Caco-2 (cell line): ENCODE measurements at places on chromosomes 11 and 22. TPM values are rescaled to one million over a fixed set of nuclear protein-coding genes. Genes with fewer than 3 reads are reported as not detected.

DNA sequence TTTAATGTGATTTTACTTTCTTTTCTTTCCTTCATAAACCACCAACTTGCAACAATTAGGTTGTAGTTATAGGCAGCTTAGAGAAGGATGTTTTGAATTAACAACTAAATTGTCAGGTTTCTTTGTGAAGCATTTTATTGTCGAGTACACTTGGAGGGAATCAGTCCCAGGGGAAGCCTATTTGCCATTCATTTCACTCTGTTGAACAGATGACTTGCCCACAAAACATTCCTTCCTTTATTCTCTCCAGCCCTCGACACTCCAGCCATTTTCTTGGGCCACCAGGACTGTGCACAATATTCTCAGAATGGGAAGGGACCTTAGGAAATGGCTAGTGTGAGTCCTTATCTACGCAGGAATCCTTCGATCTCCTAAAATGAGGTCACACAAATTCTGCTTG, 620.6 kb downstream of the SOX6 start:
- DNase-seq, result no peak

DNA sequence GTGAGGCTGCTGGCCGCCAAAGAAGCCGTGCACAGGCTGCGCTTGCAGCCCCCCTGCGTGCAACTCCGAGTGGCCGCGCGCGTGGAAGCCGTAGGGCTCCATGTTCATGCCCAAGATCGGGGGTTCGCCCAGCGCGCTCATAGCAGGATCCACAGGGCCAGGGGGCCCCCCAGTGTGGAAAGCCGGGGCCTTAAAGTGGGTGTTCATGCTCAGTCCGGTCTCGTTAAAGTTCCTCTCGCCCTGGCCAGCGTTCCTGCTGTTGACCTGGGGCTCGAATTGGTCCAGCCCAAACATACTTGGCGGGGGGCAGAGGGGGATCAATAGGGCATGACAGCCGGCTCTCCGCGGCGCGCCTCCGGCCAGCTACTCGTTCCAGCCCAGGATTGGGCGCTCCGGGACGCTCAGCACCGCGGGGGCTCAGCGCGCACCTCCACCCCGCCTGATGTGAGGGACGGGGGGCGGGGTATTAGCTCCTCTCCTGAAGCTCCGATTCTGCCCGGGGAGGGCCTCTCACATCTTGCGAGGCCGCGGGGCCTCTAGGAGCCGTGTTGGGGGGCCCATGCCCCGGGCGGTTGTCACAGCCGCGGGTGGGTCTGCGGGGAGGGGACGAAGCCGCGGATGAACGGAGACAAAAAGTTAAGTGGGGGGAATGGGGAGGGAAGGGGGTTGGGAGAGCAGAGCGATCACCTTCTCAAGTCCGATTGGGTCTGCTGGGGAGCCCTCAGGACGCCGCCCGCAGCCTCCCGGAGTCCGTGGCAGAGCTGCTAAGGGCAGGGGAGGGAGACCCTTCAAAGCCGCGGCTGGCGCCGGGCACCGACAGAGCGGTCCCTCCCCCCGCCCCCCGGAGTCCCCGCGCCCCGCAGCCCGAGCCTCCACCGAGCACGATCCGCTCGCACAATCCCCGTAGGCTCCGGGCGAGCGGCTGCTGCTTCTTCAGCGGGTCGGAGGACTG, 1.0 kb downstream of the MN1 start:
- DNase-seq, result no peak

DNA sequence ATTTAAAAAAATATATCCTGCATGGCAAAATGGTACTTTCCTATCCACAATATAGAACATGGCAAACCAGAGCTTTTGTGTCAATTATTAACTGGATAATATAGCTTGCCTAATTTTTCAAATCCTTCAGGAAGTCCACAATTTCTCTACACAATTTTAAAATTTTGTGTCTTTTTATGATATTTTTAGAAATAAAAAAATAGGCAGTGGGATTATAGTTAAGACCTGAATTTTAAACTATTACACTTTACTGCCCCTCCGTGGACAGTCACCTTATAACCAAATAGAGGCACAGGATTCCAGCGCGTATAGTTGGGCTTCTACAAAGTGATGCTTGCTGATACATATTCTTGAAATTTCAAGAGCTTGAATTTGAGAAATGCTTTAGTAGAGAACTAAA, 2.1 kb upstream of the DMC1 start:
- peak; percentile 46 for DNase-seq

DNA sequence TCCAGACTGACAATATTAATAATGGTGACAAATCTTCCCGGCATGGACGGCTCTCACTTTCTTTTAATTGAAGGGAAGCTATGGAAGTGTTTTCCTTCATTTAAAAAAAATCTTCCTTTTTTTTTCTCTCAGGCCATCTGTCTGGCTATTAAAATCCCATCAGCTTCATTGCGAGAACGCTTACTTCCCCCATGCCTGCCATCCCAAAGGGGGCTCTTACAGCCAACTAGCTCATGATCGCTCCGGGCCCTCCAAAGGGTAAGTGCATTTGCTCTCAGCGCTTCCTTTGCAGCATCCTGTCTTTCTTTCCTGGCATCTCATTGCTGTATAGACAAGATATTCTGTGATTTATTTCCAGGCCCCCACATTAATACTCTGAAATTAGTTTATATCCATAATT, 20.7 kb downstream of the CACNG2 start:
- no peak for DNase-seq

GRCh38 chr11:1519028-1520010, 32.7 kb upstream of the MOB2 start:
- DNase-seq, result no peak

The XBP1 gene
- 215 and 225 TPM in 2 replicates for total RNA-seq
